ENCODE measurements at places on chromosomes 3 and 15.

DNA sequence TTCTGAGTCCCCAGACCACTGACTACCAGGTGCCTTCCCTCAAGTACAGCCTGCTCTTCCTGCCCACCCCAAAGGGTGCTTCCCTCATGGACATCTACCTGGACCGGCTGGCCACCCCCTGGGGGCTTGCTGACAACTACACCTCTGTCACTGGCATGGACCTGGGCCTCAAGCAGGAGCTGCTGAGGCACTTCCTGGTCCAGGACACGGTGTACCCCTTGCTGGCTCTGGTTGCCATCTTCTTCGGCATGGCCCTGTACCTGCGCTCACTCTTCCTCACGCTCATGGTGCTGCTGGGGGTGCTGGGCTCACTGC, 9.3 kb downstream of the DISP2 start:
- DNase-seq, result no peak

DNA sequence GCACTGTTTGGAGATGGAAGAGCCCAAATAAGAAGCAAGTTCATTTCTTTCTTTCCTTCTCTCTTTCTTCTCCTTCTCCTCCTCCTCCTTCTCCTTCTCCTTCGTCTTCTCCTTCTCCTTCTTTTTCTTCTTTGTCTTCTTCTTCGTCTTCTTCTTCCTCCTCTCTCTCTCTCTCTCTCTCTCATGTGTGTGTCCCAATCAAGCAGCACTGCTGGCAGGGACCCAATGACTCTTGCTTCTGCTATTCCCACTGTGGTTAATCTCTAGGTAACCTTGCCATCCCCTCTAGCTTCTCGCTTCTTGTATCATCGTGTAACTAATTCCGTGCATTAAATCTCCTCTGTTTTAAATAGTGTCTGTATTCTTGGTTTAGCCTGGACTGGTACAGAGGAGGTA, 26.1 kb upstream of the ZNF280D start:
- peak; percentile 67 for DNase-seq

- DNase-seq, result no peak
Measured at GRCh38 chr3:62229211-62229610, 144.1 kb downstream of the FEZF2 start.

- DNase-seq, result no peak
Measured at GRCh38 chr3:158539414-158540014, 31.5 kb upstream of the MLF1 start.

DNA sequence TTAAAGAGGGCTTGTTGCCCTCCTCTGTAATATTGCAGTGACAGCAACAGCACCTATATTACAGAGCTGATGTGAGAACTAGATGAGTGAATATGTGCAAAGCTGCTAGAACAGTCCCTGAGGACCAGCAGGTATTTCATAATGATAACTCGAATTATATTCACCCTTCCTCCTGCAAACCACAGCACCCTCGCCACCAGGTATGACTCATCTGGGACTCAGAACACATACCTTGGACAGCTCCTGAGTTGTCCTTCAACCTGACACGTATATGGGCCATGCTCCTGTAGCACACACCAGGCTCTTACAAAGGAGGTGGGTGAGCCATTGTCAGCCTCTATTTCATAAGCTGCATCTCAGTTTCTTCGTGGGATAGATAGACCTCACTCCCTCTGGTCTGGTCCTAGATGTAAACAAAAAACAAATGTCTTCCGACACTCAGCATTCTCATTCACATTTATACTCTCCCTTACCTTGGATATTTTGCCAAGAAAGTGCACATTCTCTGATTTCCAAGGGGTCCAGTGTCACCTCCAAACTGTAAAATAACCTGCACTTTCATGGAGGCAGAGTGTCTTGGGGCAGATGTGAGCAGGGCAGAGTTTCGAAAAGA, 124.5 kb downstream of the TLE3 start:
- no peak for DNase-seq

GRCh38 chr15:73683777-73684580, at the start of gene CD276:
Gene CD276 (plus strand): TSS chr15:73684383. CDS start chr15:73699640, 15,257 bp downstream.
- peak; percentile 77 for DNase-seq

DNA sequence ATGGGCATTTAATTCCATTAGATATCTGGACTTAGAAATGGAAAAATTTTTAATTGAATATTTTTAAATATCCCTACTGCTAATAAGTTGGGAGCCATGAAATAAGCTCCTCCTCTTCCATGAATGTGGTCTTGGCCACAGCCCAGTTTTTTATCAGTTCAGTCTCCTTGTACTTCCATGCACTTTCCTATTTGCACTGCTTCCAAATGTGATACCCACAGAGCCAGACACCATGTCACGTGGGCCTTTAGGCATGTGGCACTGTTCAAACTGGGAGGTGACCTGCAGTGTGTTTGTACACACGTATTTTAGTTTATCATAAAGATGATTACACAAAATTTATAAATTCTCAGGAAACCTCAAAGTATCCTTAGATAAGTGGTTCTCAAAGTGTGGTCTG, 80.1 kb upstream of the DGKG start:
- DNase-seq, result peak; percentile 61

GRCh38 chr15:31100738-31101137, 787 bp downstream of the TRPM1 start:
- DNase-seq, result peak; percentile 32

DNA sequence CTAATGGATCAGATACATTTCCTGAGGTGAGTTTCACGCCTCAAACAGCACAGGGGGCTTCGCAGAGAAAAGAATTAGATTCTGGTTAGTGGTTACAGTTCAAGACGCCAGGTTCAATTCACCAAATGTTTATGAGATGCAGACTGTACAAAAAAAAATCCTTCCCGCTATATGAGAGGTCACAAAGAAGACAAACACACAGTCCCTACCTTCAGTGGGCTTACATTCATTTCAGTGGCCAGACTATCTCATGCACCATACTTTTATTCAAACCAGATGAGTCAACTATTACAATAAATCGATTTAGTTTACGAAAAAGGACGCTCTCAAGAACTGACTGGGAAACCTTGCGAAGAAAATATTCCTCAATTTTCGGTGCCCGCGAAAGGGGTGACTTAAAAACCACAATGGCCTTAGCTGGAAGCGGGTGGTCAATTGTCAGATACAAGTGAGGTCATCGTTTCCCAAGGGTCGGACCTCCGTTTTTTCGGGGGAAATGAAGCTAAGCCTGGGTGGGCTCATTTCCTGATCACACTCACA, 695 bp downstream of the METTL6 start:
- no peak for DNase-seq

DNA sequence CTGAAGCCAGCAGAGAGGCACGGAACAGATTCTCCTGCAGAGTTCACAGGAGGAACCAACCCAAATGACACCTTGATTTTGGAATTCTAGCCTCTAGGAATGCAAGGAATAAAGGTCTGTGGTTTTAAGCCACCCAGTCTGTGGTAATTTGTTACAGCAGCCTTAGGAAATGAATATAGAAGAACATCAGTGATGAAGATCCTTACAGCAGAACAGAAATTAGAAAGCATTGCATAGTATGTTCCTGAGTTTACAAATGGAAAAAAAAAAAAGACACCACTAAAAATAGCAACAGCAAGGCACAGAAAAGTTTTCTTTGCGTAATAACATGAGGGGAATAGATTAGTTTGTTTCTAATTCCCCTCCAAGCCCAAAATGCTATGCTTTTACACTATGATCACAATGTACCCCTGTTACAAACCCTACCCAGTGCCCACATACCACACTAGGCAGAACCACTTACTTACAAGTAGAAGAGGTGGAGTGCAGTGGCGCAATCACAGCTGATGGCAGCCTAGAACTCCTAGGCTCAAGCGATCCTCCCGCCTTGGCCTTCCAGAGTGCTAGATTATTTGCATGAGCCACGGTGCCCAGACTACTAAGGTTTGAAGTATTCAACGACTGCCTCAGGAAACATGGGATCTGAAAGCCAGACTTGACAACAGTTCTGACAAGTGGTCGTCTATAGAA, 84.3 kb downstream of the SHQ1 start:
- no peak for DNase-seq

DNA sequence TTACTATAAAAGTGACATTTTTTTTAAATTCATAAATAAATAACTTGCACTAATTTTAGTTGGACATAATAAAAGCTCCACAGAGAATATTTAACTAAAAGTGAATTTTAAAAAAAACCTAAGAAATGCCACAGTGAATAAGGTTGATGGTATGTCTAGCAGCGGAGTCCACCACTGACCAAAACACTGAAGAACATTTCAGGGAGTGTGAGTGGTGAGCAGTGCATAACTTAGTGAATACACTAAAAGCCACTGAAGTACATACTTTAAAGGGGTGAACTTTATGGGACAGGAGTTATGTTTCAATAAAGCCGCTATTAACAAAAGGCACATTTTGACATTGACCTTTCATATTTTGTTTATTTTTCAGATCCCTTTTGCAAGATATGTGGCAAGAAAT, 32.3 kb downstream of the SRP14 start:
- no peak for DNase-seq

- DNase-seq, result no peak
Measured at GRCh38 chr3:71311661-71312046, 271.9 kb downstream of the FOXP1 start.

- no peak for DNase-seq
Measured at GRCh38 chr3:107705046-107705445, 182.3 kb downstream of the BBX start.

- DNase-seq, result no peak
Measured at GRCh38 chr15:96460106-96460505, 129.6 kb downstream of the NR2F2 start.

GRCh38 chr3:35678643-35679161, 39.4 kb downstream of the ARPP21 start:
- DNase-seq, result no peak

GRCh38 chr3:98353554-98353953, at the start of gene OR5K4:
Gene OR5K4 (plus strand): TSS chr3:98353854. CDS start chr3:98353854, 0 bp downstream.
- no peak for DNase-seq

DNA sequence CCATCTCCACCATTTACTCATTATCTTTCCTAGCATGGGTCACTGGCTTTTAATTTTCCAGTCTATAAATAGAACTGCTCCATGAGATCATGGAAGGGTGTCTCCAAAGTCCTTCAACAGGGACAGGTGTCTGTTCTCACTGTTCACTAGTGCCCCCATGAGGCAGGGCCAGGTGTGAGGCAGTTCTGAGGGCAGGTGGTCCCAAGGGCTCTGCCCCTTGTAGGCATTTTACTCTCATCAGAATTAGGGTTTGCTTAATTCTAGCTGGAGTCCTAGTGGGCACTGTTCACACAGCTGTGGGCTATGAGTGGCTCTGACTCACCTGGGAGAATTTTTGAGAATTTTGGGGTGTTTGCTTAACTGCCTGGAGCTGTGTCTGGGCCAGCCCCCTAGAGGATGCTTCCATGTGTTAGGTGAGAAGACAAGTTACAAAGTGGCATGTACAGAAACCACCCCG, 248.0 kb upstream of the LYSMD4 start:
- no peak for DNase-seq

- DNase-seq, result no peak
Measured at GRCh38 chr3:42175386-42176240, 84.5 kb downstream of the TRAK1 start.

DNA sequence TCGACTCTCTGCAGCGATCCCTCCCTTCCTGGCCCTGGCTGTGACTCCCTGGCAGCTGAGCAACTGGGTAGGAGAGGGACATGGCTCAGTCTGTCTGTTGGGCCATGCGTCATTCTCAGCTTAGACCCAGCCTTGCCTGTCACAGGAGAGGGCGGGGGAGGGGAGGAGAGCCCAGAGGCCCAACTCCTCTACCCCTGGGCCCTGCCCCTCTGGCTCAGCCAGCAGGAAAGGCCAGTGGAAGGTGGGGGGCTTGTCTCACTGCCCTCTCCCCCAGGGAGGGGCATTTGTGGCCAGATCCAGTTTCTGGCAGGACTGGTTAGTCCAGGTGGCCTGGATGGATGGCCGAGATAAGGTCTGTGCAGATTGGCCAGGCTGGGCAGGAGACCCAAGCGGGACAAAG, 31.6 kb downstream of the DNAJB8 start:
- no peak for DNase-seq

DNA sequence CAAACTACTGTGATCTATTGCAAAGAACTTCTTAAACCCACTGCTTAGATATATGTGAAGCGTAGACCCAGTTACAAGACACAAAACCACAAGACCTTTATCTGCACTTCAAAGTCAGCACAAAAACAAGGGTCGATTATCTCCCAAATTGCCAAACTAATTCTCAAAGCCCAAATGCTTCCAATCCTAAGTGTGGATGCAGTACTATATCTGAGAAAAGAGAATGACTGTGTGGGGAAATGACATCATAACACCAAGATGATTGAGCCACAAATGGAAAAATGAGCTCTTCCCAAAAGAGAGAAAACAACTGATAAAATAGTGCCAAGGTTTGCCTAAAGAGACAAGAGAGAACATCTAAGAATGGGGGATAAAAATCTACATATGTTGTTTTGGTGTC, 86.2 kb downstream of the MEIS2 start:
- no peak for DNase-seq

DNA sequence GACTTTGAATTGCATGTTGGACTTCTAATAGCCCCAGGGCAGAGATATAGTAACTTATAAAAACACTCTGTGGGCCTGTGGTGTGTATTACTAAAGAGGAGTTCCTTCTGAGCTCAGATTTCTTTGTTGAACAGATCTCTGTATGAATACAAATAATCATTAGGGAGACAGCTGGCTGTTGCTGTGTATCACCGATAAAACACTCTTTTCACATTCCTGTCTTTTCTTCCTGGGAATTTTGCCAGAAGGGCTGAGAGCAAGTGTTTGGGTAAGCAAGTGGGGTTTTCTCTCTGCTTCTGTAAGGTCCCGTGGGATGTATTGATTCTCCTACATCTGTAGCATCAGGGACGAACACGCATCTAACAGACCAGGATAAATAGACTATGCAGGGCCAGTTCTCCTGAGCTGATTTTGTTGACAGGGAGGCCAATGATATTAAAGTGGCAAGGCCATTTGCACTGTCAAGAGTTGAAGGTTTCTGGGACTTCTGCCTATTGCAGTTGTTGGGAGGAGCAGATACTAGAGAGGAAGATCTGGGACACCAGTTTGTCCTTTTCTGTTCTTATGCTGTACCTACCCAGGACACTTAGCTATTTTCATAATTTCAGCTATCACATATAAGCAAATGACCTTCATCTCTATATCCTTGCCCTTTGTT, 225.9 kb upstream of the CD96 start:
- no peak for DNase-seq

GRCh38 chr3:69200384-69201068, 78.1 kb upstream of the LMOD3 start:
- DNase-seq, result peak; percentile 68

DNA sequence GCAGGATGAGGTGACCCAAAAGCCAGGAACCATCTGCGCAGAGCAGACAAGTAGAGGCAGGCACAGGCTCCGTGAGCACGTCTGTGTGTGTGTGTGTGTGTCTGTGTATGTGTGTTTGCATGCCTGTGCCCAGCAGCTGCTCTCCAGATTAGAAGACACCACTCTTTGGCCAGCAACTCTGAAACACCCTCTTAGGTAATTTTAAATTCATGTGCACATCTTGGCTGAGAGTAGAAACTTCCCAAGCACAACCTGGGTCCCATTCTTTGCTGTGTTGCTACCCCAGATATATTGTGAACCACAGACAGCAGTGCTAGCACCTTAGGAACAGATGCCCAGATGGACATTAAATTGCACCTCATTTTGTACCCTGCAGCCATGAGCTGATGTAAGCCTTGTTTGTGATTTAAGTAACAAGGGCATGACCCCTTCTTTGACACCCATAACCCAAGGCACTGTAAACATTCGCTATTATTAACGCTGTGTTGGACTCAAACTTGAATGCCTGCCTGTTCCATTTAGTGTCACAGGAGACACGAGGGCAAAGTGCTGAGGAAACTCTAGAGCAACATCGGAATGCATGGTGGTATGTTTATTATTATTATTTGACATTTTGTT, at the start of gene FILIP1L:
FILIP1L (minus strand) TSS at position 89 of the 618 bp plus-strand sequence.
- DNase-seq, result no peak

- DNase-seq, result no peak
Measured at GRCh38 chr3:80060664-80061063, 292.9 kb upstream of the ROBO1 start.
